ENCODE measurements at places on chromosomes 1 and 21.

DNA sequence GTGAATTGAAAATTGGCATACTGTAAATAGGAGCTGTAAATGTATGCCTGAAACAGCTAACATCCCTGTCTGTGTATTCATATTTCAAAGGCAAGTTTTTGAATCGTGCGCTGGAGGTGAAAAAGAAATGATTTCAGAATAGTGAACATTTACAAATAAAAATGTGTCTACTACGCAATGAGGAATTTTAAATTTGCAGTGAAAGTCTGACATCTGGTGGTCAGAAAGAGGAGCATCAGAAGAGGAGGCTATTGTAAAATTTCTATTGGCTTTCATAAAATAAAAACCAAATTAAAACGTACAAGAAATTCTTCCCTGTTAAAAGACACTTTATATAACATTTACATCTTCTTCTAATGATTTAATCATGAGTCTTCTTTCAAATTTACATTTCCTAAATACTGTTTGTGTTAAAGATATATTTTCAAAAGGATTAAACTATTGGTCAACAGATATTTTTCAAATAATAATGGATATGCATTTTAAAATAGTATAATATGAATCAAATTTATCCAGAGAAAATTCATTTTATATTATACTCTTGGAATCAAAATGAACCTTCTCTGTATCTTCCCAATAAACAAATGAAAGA is 113.7 kb upstream of the RRP15 start:
- no peak for DNase-seq

DNA sequence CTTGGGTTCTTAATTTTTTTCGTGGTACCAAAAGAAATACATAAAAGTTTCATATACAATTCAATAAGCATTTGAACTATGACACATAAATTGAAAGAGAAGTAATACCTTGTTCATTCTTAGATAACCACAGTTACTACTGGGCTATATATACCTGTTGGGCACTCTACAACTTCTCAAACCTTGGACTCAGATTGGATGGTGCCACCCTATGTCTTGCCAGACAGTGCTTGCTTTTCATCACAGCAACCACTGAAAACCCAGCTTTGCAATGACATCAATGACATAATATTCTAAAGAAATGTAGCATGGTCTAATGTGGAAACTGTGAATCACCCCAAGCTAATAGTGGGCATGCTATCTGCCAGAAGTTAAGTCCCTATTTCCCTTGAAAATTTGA is 62.8 kb upstream of the DPH5 start:
- no peak for DNase-seq

GRCh38 chr1:181784039-181784683 is 277.4 kb downstream of the ZNF648 start:
- DNase-seq = no peak

GRCh38 chr1:204424621-204425020 is 13.0 kb upstream of the PPP1R15B start:
- DNase-seq = no peak

DNA sequence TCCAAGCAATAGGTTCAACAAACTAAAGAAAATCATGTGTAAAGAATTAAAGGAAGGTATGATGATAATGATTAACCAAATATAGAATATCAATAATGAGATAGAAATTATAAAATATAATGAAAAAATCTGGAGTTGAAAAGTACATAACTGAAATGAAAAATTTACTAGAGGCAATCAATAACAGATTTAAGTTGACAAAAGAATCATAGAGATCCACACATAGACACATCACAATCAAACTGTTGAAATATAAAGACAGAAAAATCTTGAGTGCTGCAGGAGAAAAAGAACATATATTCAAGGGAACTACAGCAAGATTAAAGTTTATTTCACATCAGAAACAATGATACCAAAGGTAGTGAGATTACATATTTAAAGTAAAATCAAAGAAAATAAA is 63.7 kb downstream of the RNASEL start:
- no peak for DNase-seq

DNA sequence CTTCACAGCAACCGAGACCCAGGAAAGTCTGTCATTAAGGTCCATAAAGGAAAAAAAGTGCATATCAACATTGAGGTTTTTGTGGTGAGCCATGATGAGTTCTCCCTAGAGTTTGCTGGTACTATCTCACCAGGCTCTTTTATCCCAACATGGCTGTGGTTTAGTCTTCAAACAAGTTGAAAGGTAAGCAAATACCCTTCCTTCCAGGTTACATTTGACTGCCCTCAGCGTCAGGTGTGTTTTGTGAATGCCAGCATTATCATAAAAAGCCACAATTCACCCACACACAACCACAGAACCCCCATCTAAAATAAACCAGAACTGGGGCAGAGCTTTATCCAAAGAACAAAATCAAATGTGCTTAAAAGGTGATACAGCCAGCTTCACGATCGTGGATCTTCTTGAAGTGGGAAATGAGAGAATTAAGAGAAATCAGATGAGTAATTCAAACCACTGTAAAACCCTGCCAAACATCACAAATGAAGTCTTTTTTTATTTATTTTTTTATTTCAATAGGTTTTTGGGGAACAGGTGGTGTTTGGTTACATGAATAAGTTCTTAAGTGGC is 64.7 kb downstream of the SETD4 start:
- DNase-seq = no peak

DNA sequence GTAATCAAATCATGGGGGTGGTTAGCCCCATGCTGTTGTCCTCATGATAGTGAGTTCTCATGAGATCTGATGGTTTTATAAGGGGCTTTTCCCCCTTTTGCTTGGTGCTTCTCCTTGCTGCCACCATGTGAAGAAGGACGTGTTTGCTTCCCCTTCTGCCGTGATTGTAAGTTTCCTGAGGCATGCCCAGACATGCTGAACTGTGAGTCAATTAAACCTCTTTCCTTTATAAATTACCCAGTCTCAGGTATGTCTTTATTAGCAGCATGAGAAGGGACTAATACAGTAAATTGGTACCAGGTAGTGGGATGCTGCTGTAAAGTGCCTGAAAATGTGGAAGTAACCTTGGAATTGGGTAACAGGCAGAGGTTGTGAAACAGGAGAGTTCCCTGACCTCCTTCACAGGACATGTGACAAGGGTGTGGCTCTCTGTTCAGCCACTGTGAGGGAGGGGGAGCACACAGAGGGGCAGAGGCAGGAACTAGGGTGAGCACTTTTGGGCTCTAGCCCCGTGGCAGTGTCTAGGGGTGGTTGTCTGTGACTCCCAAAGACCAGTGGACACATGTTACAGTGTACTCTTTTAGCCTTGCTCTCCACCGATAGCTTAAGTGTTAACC is 105.3 kb downstream of the BACH1 start:
- no peak for DNase-seq

GRCh38 chr1:113456967-113457366 is 66.7 kb downstream of the MAGI3 start:
- no peak for DNase-seq

DNA sequence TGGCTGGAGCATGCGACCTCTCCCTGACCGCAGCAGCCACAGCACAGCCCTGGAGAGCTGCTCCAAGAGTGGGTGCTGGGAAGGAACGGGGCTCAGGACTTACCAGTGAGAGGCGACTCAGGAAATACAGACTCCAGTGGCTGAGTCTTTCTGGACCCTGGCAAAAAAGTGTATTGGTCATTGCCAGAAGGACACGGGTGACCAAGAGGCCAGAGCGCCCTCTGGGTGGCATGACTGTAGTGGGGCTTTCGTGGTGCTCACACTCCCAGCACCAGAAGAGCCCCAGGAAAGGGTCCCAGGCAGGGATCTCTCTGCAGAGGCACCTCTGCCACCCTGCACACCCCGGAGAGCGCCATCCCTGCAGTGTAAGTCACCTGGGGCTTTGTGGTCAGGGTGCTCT is 8.9 kb upstream of the PRDM16 start:
- DNase-seq = no peak

- no peak for DNase-seq
Measured at GRCh38 chr21:38878379-38879179, 72.8 kb downstream of the ETS2 start.

GRCh38 chr1:184075055-184076029 is 23.8 kb downstream of the TSEN15 start:
- peak; percentile 15 for DNase-seq

DNA sequence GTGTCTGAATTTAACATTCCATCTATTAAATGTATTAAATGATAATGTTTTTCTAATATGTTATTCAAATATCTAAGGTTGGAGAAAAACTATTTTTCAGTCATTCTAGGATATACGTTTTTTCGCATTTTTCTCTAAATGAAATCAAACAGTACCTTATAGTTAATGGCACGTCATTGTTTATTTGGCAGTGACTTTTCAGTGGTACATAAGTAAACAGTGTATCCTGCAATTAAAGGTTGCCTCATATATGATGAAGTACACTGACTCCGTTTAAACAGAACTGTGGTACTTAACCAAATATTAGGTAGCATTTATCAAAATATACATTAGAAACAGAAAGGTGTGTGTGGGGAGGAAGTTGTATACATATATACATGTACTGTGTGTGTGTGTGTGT is 79.2 kb downstream of the EPS15 start:
- DNase-seq = no peak

GRCh38 chr1:216881695-216882094 is 158.5 kb upstream of the ESRRG start:
- DNase-seq = no peak

- DNase-seq = no peak
Measured at GRCh38 chr1:178938101-178938958, 67.5 kb upstream of the ANGPTL1 start.

GRCh38 chr1:27521336-27521831 is 31.4 kb upstream of the WASF2 start:
- DNase-seq = no peak

DNA sequence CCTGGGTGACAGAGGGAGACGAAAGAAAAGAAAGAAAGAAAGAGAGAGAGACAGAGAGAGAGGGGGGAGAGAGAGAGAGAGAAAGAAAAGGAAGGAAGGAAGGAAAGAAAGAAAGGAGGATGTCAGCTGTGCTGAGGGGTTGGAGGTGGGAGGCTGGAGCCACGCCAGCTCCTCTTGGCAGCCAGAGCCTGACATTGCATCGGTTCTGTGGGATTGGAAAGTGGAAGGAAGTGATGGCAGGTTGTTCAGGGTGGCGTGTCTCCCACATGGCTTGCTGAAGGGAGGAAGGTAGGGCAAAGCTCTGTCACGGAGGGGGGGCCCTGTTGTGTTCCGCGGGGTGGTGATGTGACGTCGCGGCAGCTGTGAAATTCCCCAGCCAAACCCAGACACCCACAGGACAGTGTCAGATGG is 30.7 kb downstream of the EIF2D start:
- DNase-seq = no peak

DNA sequence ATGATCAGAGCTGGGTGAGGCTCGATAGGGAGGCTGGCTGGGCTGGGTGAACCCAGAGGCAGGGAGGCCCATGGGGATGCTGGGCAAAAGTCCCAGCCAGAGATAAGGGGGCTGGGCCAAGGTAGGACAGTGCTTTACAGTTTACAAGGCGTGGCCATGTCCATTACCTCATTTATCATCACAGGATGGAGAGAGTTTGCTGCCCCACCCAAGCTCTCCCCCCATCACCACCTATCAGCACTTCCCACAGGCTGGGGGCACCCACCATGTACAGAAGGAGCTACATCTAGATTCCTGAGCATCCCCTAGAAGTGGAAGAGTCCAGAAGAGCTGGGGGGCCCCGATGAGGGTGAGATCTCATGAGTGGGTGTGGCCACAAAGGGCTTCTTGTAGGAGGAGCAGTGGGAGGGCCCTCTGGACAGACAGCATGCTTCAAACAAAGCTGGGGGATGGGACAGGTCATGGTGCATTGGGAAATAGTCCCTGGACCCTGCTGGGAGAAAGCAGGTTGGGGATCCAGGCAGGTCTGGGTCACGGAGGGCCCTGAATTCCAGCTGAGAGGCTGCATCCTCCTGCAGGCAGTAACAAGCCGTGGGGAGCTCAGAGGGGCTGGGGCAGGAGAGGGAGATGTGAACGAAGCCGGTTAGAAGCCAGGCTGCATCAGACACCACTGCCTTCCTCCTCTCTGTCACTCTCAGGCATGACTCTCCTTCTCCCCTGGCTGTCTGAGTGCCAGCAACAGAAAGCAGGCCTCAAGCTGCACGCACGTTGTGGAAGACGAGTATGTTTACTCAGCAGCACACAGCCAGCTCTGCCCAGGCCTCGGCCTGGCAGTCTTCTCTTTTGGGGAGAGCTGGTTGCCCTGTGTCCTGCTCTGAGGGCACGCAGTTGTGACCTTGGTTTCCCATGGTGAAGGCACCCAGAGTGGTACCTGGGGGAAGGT is 202.3 kb downstream of the HIVEP3 start:
- DNase-seq = no peak

DNA sequence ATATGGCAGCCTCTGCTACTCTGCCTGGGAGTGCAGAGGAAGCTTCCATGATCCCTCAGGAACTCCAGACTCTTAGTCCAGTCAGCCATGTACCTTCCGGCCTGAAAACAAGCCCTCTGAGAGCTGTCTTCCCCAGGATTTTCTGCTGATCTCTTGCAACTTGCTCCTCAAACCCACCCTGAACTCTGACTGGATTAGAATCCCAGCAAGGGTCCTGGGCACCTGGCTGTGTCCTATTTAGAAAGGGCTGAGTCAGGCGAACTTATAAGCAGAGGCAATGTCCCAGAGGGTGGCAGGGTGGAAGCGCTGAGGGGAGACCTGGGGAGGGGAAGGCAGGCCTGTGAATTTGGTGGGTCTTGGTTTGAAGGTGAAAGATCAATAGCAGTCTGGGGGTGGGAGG is 184.5 kb upstream of the EDN2 start:
- no peak for DNase-seq

- no peak for DNase-seq
Measured at GRCh38 chr1:212646588-212646987, 38.0 kb downstream of the ATF3 start.

DNA sequence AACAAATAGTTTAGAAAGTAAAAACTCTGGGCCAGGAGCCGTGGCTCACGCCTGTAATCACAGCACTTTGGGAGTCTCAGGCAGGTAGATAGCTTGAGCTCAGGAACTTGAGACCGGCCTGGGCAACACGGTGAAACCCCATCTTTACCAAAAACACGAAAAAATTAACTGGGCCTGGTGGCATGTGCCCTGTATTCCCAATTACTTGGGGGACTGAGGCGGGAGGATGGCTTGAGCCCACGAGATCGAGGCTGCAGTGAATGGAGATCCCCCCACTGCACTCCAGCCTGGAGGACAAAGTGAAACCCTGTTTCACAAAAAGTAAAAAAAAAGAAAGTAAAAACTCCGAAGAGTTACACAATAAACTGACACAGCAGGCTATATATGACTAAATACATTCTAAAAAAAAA is 10.6 kb downstream of the CEP170 start:
- no peak for DNase-seq

DNA sequence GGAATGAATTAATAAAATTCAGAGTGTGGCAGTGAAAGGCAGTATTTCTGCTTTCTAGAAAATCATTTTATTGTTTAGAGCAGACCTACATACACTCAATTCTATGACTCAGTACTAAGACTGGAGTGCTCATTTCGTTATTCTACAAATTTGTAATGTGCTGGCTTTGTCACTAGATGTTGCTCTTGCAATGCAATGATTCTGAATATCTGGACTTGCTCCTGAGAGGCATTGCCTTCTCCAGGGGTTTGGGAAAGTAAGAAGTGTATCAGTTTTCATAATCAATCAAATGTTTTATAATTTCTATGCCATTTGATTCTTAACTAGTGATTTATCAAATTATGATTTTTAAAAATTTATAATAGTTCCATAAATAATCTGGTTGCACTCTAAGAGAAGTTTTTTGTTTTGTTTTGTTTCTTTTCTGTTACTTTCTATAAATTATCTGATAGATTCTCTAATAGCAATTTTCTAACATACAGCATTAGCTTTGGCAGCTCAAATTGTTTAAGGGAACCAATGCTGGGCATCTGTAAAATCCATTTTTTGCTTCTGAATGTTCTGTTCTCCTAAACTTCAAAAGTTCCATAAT is 280.5 kb upstream of the SGIP1 start:
- no peak for DNase-seq

Measured in NCI-H748 treated with DMSO at 0.1 percent for 48 hours (cell line).